ENCODE measurements at places on chromosomes 4 and X.
A peak's percentile ranks its signal among the peaks of the same experiment; 100 is the strongest.

GRCh38 chr4:16480011-16480410, 253.7 kb upstream of the TAPT1 start:
- DNase-seq = no peak

DNA sequence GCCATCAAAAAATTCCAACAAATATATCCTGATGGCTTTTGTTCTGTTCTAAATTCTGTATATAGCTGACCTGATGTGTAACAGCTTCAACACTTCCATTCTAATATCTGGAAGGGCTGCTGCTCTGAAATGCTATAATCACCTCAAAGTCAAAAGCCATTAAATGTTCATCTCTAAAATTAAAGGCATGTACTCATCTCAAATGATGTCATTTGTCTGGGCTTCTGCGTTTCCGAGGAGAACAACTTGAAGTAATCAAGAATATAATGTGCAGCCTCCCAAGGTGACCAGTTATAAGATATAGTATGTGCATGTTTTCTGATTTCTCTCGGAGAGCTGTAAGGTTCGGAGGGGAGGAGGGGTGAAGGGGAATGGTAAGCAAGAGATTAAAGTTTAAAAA, 237.6 kb downstream of the SCFD2 start:
- no peak for DNase-seq

DNA sequence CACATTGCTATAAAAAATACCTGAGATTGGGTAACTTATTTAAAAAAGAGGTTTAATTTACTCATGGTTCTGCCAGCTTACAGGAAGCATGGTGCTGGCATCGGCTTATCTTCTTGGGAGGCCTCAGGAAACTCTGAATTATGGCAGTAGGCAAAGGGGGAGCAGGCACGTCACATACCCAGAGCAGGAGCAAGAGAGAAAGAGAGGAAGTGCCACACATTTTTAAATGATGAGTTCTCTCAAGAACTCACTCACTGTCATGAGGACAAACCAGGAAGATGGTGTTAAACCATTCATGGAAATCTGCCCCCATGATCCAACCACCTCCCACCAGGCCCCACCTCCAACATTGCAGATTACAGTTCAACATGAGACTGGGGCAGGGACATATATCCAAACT, 10.0 kb upstream of the AFF1 start:
- DNase-seq = peak; percentile 40

DNA sequence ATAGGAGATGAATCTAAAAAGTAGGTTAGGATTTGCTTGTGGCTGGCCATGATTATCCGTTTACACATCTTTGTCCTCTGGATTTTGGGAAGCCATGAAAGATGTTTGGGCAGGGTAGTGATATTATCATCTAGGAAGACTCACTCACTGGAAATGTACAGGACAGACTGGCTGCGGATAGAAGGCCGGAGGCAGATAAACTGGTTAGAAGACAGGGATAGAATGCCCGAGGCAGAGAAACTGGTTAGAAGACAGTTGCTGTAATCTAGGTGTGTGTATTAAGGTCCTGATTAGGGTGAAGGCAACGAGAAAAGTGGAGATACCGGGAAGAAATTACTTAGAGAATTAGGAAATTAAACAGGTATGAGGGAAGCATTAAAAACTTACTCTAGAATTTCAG, 68.8 kb downstream of the SPRY1 start:
- no peak for DNase-seq

- no peak for DNase-seq
These were observed 24.7 kb downstream of the KCNE5 start for GRCh38 chrX:109600237-109600651.

- peak; percentile 66 for DNase-seq
These were observed 107.7 kb downstream of the ANXA3 start for GRCh38 chr4:78659264-78659663.

GRCh38 chr4:177093964-177094363, 215.7 kb upstream of the NEIL3 start:
- no peak for DNase-seq

GRCh38 chrX:132737743-132738142, 220.7 kb downstream of the HS6ST2 start:
- DNase-seq = peak; percentile 10

DNA sequence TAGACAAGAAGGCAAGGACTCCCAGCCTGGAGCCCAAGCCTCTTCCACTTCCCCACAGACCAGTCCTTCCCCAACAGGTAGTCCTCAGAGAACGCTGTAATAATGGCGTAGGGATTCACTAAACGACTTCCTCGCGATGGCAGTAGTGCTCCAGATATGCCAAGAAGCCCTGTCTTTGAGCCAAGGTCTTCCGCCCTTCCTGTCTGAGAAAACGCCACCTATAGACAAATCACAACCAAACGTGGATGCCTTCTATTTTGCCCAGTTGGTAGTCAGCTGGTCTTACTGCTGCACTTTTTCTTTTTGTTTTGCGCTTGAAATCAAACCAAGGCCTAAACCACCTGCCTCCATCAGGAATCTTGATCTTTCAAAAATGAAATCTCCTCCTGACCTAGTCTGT, 203.3 kb downstream of the OR13H1 start:
- DNase-seq = no peak

DNA sequence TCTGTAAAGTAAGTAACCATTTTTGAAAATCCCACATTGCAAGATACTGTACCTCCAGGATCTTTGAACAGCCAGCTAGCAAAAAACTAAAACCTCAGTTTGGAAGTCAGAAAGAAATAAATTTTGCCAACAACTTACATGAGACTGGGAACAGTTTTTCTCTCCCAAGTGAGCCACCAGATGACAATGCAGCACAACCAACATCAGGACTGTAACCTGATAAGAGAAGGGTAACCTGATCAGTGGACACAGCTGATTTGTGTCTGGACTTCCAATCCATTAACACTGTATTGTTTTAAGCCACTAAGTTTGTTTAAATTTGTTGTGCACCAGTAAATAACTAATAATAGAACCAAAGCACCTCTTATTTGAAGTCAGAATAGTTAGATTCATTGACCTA, 923.3 kb downstream of the FAT4 start:
- DNase-seq = no peak

DNA sequence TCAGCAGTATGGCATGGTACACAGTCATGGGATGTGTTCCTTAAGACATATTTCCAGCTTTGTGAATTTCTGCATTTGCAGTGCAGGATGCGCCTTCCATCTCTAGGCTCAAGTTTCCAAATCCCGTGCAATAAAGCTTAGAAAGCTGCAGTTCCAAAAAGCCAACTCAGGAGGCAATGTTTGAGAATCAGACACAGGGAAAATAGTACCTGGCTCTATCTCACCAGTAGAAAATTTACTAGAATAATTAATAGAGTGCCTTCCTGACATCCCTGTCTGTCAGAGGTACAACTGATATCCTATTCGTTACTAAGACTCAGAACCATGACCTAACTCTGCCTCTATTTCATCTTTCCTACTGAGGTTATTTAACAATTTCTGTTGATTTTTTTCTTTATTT, 1333.0 kb downstream of the PCDH19 start:
- no peak for DNase-seq

GRCh38 chrX:15158350-15158735, 111.5 kb downstream of the ASB9 start:
- DNase-seq = no peak

DNA sequence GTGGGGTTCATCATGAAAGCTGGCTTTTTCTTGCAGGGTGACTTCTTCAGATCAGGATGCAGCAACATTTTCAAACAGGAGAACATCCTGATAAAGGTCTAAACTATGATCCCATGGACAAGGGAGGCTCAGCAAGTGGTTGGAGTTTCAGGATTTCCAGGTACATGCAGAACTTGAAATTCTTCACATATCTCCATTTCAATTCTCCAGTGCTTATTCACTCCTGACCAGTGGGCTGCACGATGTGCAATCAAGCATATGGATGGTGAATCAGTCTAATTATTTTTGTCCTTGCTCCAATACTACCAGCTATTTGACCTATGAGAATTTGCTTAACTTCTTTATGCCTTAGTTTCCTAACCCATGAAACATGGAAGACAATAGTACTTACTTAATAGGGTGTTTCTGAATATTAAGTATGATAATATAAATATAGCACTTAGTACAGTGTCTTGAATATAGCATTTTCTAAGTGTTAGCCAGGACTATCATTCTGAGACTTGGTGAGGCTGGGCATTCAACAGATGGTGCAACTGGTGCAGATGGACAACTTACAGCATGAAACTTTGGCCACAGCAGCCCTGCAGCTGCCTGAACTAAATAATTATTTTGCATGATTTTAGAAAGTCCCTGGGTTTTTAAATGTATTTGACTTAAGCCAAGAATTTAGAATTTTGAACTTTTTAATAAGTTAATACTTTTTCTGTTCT, 92.4 kb downstream of the HPGD start:
- no peak for DNase-seq

DNA sequence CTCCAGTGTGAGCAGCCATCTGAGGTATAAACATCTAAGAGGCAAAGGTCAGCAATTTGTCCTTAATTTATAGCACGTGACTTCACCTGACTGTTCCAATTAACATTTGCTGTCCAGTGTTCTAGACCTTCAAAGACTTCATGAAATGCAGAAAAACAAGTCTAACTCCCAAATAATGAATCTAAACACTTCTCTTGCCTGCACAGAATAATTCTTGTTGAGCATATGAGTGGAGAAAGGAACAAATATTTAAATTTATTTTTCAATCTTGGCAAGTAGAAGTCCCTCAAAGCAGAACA, 12.0 kb downstream of the RFC1 start:
- DNase-seq = no peak

DNA sequence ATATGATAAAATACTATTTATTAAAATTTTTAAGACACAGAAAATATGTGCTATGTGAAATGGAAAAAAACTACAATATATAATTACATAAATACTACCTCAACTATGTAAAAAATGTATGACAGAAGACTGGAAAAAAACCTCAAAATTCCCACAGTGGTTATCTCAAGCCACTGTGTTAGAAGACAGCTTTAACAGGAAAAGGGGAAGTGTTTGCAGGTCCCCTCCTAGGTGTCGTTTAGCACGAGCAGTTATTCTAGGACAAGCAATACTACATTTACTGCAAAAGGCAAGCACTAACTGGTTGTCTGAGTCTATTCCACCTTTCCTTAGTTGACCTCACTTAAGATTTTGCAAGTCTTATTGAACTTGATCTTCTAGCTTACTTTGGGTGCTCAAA, 44.9 kb upstream of the PHF8 start:
- DNase-seq = no peak

DNA sequence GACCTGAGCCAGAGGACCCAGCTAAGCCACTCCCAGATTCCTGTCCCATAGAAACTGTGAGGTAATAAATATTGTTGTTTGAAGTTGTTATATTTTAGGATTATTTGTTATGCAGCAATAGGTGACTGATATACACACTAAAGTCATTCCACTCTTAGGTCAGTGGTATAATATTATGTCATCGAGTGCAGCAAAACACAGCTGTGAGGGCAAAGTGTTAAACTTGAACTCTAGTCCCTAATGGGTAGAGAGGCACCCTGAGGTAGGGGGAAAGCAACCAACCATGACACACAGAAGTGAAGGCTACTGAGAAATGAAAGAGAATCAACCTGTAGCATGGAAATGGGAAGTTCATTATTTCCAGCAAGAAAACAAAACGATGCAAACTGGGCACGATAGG, 66.6 kb downstream of the ATXN3L start:
- no peak for DNase-seq

DNA sequence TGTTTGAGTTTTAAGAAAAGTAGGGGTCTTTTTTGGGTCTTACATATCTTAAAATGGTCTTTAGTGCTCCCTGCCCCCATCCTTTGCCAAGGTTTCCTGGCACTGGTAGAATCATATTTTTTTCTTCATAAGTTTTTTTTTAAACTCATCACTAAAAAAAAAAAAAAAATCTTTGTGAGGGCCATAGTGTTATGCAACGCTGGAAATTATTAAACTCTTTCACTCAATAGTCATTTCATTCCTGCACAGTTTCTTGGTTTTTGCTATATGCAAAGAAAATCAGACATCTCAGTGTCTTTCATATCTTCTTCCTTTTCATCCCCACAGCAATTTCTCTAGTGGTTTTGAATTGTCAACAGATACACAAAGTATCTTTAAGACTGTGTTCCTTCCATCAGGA, 95.6 kb downstream of the TMA16 start:
- no peak for DNase-seq

- no peak for DNase-seq
These were observed 857.9 kb upstream of the HTR2C start for GRCh38 chrX:113726009-113726408.

GRCh38 chrX:31420302-31420701, 348.5 kb upstream of the FTHL17 start:
- DNase-seq = no peak
